COLO829 (cell line): ENCODE measurements at places on chromosomes 2 and 18.

DNA sequence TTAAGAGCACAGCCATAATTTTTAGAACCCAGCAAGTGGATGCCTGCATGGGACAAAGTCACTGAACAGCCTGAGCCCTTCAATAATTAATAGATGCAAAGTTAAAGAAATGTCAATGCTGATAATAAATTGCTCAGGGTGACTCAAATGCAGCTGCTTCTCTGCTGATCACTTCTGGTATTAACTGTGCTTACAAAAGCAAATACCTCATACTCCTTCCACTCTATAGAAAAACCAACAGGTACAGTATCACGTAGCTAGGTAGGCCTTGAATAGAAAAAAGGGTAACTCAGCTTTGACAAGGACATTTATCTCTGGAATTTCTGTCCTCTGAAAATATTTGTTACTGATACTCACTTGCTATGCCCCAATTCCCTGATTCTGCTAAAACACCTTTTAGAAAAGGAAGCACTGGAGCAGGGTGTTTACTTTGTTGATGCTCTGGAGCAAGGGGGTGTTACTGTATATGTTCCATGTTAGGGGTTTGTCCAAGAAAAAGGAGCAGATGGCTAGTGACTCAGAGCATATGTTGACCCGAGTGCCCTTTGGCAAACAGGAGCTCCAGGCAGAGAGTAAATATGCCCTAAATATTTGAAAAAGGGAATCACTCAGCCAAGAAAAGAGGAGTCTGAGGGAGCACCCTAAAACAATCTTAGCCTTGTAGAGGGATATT lies 59.1 kb upstream of the RTN4 start:
- DNase-seq: no peak

DNA sequence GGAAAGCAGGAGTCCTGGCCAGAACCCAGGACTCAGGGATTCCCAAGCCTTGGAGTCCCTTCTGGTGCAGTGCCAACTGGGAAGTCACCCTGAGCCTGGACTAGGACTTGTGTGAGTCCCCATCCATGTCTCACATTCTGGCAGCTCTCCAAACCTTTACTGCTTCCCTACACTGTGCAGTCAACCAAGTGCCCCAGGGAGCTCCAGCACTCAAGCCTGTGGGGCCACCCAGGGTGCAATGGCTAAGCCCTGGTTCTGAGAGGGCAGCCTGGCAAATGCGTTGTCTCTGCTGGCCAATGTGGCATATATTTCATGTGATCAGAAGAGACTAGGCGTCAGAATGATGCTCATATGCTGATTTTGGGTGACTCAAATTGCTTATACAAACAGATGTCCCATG lies 223.4 kb downstream of the SP3 start:
- no peak for DNase-seq

- no peak for DNase-seq
Measured at GRCh38 chr2:71463342-71463654, 9.9 kb downstream of the DYSF start.

GRCh38 chr2:231593666-231594065 lies 1.0 kb downstream of the TEX44 start:
- DNase-seq: no peak

GRCh38 chr18:62324917-62325805 lies at the start of gene TNFRSF11A:
TNFRSF11A (plus strand) TSS chr18:62325310; CDS start chr18:62325353, 43 bp downstream.
- peak; percentile 34 for DNase-seq

DNA sequence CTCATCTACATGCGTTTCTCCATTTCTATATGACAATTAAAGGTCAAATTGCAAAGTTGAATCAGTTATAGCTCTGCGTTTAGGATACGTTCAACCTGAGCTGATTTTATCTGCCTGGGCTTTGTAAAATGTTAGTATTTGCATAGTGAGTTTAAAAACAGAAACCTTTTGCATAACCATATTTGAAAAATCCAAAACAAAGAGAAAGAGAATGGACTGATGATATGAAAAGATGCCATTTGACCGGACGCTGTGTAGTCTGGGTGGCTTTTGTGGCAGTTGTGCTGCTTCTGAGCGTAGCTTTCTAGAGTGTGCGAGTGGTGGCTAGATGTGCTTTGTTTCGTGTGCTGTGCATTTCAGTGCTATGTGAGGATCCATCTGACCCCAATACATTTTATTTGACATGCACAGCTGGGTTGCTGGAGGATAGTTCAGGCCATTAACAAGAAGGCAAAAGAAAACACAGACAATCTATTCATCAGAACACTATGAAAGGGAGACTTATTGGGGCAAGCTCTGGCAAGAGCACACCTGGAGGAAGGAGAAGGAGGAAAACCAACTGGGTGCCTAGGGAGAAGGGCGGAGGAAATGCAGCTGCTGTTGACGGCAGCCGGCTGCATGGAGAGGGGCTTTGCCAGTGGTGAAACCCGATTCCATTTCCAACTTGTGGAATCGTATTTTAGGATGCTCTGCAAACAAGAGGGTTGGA lies 126.8 kb downstream of the ACOXL start:
- no peak for DNase-seq

DNA sequence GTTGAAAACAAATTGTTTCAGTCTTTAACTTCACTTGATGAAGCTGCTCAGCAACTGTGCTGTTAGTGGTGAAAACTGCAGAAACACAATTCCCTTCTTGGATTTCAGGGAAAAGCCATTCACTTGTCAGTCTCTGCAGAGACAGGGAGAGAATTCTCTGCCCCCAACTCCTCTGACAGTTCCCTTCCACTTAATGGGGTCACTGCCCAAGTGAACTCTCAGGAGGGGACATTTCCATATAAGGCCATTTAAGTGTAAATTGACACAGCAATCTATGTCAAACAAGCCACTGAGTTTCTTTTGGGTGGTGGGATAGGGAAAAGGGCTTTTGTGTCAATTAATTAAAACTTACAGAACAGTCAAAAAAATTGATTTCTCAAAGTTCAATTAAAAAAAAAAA lies 51.4 kb upstream of the DNER start:
- no peak for DNase-seq

- no peak for DNase-seq
Measured at GRCh38 chr2:64639691-64640090, 14.0 kb downstream of the SERTAD2 start.

- DNase-seq: no peak
Measured at GRCh38 chr2:105857076-105857740, 112.5 kb downstream of the NCK2 start.

DNA sequence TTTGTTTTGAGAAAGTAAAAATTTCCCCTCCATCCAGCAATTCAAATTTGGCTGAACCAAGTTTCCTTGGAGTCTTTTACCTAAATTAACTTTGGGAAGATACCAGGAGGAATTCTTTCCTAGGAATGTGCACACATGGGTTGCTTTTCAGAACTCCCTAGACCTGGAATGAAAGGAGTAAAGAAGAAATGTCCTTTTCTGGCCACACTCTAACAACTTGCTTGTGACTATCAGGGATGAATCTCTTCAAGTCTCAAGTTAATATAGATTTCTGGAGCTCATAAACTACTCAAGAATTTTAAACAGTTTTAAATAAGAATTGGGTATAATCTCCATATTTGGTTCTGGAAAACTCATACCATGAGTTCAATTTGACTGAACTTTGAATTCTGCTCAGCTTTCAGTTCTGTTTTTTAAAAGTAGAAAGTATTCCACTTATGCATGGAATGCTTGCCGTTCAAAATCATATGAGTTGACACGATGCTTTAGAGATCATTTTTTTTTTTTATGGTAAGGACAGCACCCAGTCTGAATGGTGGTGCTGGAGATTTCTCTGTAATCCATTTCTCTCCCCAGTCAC lies 7.7 kb downstream of the RASGRP3 start:
- no peak for DNase-seq

- no peak for DNase-seq
Measured at GRCh38 chr2:218970894-218971293, 11.4 kb downstream of the CDK5R2 start.
